ENCODE measurements at places on chromosomes 12 and 14.

GRCh38 chr12:80293347-80293746 is 150.7 kb upstream of the PTPRQ start:
- no peak for DNase-seq

DNA sequence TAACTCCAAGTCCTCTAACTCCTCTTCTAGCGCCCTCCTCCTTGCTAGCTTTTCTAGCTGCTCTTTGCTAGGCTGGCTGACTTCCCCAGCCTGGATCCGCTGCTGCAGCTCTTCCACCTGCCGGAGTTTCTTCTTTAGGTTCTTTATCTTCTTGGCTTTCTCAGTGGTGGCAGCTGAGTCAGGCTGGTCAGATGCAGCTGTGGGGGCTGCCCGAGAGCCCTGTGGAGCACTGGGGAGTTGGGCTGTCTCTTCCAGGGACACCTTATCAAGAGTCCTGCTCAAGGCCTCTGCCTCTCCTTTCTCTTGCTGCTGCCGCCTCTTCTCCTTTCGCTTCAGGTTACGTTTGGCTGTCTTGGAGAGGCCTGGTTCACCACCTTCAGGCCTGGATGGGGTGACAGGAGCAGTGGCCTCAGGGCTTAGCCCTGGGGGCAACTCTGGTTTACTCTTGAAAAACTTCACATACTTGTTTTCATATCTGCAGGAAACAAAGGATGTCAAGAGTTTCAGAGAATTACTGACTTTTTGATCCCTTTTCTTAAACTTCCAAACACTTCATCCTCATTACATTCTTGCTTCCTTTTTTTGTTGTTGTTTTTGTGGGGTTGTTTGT is 25.7 kb downstream of the PYM1 start:
- DNase-seq, result no peak

DNA sequence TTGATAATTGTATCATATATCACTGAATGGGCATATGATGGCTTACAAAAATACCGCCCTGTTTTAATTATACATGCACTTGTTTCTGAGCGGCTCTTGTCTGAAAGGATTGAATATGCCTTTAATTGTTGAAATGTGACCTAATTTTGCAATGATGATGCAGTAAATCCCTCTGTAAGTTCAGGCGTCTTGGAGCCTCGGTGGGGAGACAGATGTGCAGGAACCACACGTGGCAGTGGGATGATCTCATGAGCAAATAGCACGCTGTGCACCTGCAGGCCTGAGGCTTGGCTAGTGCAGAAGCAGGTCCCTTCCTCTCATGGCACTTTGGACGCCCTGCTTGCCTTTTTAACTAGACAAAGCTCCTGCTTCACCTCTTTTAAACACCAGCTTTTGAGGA is 49.3 kb upstream of the ASPG start:
- no peak for DNase-seq

DNA sequence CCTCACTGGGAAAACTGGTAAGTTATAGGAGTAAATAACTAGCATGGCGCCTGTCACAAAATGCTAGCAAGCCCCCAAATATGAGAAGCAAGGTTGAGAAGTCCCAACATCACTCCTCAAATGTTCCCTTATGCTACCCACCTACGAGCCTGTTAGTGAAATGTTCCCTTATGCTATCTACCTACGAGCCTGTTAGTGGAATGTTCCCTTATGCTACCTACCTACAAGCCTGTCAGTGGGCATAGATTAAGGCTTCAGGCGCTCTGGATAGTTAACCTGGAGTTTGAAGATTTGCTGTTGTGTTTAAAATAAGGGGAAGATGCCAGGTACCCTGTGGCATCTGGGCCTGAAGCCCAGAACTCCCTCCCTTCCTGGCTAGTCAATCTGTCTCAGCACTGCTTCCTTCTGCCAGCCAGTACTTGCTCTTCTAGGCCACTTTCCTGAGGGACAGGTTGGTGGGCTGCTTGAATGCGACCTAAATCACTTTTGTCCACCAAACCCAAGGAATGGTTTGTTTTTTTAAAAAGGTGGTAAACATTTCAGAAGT is 67.1 kb upstream of the SINHCAF start:
- no peak for DNase-seq

DNA sequence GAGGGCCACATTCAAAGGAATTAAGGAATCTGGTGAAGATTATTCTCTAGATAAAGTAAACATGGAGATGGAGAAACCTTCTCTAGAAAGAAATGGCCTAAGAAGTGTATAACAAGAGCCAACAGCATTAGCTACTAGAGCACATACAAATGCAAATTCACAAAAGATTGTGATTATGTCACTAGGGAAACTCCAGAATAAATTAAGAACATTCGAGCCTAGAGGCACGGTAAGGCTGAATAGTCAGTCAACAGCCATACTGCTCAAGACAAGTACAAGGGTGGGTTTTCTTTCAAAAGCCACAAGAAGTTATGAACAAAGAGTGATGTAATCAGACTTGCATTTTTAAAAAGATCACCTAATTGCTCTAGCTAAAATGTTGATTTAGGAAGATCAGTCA is 25.4 kb downstream of the PPP4R3A start:
- DNase-seq, result no peak

DNA sequence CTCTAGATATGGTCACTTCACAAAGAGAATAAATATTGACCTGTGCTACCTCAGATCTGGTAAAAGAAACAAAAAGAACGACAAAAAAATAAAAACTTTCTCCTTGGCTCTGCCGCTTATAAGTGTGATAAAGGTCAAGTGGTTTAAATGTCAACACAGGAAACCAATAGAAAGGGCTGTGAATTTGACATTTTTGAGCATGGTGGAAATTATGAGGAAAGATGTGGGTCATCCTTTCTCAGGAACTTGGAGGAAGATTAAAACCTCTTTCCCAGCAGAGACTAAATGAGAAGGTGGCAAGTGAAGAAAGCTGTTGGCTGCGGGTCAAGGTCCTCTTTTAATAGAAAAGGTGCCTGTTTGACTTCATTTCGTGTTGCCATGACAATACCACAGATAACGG is 28.2 kb downstream of the TESPA1 start:
- no peak for DNase-seq

DNA sequence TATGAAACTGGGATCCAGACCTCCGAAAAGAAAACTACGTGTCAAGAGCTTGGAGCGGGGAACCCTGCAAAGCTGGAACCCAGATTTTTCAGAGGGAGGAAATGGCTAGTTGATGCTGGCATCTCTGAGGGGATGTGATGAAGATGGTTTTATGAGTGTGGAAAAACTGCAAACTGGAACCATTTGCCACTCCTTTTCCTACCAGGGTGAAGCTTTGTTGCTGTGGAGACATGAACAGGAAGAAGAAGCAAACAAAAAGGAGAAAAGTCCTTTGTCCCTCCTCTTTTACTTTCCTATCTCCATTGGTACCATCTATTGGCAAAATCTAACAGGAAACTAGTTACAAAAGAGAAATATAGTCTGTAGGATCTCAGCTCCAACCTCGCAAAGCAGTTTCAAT is 39.2 kb downstream of the CDK17 start:
- DNase-seq, result no peak

DNA sequence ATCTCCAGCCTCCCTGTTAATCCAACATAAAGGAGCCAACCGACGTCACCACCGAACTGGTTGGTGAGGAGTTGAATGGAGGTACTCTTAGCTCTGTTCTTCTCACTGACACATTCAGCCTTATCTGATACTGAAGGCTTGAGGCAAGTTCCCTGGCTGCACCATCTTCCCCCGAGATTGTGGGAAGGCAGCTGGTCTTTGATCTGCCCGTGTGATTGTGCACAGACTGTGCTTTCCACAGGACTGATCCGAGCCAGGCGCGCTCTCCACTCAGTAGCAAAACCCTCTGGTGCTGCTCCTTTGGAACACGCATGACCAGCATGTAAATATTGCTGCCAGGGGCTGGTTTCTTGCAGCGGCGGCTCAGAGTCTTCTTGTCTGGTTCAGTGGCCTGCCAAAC is 30.1 kb upstream of the DLK1 start:
- DNase-seq, result no peak

DNA sequence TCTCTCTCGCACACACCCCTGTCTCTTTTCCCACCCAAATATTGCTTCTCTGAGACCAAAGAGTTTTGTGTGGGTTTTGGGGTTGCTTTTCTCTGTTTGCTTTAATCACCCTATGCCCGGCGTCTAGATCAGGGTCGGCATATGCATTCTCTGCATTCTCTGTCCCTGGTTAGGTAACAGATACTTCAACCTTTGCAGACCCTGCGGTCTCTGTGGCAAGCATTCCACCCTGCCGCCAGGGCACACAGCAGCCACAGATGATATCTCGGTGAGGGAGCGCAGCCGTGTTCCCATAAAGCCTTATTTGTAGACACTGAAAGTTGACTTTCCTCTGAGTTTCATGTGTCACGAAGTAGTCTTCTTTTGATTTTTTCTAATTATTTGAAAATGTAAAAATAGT is 110.4 kb upstream of the FZD10 start:
- DNase-seq, result no peak

DNA sequence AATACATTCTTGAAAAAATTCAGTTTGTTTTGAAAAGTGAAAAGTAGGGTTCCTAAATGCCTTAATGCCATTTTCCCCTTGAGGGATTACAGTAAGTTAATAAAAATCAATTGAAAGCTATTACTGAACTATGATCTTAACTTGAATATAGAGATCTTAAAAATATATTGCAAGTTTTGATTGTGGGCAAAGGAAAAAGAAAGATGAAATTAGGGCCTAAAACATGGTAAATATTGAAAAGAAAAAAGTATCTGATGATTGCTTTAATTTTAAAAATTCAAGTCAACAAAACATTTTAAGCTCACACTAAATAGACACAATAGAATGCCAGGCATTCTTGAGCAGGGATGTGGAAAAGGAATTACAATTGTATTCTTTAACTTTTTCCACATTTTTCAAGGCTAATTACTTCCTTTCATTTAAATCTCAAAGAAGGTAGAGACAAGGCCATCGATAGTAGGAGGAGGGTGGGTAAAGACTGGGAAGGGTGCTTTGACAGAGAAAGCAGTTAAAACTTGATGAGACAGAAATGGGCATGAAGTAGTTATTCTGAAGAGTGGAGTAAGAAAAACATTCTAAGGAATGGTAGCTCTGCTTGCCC is 294.4 kb downstream of the NELL2 start:
- DNase-seq, result no peak

DNA sequence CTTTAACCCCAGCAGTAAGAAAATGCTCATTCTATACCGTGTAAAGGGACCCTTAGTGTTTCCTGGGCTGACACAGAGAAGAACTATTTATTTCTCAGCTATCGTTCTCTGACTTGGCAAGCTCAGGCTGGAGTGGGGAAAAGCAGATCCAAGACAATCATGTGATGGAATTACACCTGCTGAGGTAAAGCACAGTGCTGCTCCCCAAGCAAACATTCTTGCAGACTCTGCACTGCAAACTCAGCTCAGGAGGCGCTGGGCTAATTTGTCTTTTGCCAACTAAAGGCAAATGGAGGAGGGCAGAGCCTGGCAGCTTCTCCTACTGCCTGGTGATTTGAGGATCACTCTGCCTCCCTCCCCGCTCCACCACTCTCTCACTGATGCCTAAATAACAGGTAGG is 57.8 kb upstream of the FUT8 start:
- no peak for DNase-seq

DNA sequence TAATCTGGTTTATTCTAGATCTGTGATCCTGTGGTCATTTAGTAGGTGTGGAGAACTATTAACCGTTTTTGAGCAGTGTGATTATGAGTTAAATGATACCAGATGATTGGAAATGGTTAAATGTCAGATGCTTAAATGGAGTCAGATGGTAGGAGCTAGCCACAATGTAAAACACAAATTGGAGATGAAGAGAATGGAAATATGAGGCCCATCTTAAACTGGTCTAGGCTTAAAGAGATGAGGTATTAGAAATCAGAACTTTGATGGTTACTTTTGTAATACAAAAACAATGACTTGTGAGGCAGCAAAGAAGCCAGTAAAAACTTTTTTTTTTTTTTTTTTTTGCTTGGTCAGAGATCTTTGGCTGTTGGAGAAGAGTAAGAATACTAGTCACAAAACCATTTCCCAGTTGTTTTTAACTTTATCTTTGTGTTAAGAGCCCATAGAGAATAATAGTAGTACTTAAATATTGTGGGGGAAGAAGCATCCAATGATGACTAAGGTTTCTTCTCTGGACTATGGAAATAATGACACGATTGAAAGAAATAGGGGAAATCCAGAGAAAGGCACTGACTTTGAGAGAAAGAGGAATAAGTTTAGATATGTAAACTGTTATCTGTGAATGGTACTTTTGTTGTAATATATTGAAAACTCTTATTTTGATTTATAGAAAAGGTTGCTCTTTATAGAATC is 95.9 kb downstream of the WNK1 start:
- DNase-seq, result no peak

DNA sequence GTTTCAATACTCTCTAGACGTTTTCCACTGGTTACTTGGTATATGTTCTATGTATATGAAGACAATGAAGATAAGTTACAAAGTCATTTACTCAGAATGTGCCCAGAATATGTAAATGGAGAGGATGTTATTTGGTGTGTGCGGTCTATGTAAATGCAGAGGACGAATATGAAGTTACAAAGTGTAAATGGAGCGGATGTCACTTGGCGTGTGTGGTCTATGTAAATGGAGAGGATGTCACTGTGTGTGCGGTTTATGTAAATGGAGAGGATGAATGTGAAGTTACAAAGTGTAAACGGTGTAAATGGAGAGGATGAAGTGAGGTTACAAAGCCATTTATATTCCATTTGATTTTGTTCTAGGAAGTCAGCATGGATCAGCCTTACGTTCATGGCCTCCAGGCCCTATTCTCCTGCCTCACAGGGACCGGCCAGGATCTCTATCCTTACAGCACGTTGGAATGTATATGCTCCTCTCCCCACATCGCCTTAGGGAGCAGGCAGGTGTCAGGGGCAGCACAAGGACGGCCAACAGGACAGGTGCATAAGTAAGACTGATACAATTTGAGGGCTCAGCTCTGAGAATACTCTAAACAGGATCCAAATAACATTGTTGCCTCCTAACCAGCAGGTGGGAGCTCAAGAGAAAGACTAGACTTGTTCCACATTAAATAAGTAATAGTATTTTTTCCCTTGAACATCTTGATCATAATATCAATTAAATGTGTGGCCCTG is 42.4 kb downstream of the GLRX5 start:
- no peak for DNase-seq

DNA sequence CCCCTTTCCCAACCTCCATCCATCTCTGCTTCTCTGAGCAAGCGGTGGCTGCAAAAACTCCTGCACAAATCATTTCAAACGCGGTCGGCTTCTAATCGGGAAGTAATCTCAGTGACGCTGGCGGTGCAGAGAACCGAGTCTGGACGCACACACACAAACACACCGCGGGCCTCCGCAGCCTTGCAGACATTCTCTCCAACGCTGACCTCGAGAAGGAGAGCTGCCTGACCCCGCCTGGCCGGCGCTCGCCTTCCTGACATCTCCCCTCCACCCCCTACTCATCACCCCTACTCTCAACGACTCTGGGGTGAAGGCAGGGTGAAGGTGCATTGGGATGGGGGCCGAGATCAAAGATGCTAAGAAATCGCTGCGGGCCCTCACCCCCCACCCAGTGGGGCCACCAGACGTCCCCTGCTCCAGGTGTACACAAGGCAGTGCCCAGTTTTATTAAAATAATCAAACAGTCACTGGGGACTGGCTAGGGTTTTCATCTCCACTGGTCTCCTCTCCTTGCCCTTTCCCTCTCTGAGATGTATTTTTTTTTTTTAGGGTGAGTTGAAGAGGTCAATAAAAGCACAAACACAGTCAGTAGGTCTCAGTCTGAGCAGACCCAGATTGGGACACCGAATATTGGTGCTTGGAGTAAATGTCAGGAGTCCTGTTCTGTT is 506 bp upstream of the TBX5 start:
- DNase-seq, result no peak
